ENCODE measurements at places on chromosomes 6 and 20.

DNA sequence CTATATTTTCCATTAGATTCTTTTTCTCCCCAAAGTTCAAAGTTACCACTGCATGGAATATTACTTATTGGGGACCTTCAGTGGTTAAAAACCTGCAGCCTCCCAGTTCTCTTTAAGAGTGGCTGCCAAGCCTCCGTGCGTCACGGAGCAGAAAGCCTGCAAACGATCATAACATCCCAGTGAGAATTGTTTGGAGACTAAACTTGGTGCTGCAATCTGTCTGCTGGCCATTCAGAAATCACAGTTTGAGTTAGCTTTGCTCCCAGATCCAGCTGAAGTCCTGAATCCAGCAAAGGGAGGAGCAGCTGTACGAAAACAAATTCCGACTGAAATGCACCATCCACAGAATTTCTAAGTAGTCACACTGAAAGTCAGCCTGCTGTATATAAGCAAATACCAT, 213.5 kb upstream of the PDE10A start:
- DNase-seq, result no peak

DNA sequence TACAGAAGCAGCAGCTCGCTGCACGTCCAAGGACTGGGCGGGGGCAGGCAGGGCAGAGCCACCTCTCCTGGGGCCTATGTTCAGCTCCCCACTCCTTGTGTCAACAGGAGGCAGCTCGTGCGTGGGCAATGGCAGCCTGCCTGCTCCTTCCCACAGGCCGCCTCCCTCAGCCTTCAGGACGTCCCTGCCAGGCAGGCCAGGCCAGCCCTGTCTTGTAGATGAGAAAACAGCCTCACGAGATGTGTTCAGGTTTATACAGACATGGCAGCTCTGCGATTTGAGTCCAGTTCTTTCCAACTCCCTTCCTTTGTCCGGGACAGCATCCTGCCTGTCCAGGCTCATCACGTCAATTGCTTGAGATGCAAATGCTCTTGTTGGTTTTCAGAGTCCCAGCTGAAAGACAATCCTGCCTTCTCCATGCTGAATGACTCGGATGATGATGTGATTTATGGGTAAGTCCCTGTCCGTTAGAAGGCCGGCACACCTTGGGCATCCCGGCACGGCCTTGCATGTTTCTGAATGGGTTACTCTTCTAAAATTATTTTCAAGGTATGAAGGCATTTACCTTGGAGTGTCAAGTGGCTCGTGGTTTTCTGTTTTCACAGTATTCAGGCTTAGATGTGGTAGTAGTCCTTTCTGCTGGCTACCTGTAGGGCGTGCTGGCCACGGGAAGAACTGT, 13.5 kb downstream of the DYNLT1 start:
- DNase-seq, result no peak

DNA sequence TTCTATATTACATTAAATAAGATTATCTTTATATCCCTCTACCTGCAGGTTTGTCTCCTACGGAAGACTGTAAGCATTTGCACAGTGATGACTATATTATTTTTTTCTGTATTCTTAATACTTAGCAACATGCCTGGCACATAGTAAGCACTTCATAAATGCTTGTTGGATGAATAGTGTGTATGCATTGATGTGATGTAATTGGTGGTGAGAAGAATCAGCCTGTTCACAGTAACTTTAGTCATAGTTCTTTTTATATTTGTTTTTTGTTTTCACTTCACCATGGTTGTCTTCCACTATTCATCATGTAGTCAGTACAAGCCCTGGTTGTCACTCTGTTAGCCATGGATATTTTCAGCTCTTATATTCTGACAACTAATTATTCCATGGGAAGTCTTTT, 184.0 kb upstream of the FLRT3 start:
- DNase-seq, result no peak

DNA sequence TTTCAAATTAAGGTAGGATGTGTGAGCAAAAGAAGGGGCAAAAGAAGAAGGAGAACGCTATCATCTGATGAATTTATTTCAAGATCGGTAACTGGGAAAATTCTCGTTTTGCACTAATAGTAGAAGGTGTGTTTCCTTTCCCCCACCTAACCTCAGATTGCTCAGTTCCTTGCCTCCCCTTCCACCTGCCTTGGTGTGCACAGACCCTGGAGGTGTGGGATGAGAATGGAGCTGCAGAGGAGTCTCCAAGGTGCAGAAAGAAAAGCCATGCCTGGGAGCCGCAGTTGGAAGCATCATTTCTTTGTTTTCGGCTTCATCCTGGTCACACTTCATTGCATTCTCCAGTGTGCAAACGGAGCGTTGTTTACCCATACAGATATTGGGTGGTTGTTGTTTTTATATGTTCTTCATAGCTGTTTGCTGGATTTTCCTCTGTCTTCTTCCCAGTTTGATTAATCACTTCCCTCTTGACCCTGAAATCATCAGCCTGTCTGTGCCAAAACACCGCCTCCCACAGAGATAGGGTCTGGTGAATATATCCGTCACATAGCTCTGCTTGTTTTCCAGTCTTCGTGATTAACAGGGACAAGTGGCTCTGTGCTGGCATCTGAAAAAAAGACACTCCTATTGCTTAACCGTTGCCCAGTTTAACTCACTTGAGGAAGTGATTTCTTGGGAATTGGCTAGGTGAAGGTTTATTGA, 40.2 kb upstream of the NEDD9 start:
- no peak for DNase-seq

DNA sequence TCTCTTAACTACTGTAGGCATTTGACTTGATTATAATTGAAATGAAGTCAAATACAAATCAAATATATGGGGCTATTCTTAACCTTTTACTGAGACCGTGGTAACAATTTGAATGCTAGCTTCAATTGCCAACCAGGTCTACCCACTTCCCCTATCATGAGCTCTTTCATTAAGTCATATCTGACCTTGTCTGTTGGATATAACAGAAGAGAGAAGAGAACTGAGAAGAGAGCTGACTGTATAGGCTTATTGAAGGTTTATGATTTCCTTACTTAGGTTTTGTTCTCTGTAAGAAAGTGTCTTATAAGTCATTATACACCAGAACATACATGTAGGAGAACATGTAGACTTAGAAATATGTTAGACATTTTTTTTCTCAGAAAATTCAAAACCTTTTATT, 549.4 kb downstream of the COL12A1 start:
- no peak for DNase-seq

DNA sequence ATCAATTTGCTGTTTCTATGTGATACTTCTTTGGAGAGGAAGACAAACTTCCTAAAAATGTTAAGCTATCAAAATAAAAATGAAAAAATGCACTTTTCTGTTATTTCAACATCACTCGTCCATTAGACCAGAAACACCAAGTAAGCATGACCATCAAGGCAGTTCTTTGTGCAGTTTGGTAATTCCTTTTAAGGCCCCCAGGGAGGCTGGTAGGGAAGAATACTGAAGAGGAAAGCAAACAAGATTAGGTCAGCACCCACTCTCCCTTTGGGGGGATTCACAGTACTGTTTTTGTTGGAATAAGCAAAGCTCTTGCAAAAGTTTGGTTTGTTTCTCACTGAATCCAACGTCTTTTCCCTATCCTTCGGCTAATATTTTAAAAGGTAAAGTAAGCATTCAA, 206.8 kb upstream of the SLC35B3 start:
- no peak for DNase-seq

- no peak for DNase-seq
These were observed 123.2 kb upstream of the VGLL2 start for GRCh38 chr6:117142142-117142541.

- DNase-seq, result no peak
These were observed 11.4 kb upstream of the SNX9 start for GRCh38 chr6:157811476-157812173.

DNA sequence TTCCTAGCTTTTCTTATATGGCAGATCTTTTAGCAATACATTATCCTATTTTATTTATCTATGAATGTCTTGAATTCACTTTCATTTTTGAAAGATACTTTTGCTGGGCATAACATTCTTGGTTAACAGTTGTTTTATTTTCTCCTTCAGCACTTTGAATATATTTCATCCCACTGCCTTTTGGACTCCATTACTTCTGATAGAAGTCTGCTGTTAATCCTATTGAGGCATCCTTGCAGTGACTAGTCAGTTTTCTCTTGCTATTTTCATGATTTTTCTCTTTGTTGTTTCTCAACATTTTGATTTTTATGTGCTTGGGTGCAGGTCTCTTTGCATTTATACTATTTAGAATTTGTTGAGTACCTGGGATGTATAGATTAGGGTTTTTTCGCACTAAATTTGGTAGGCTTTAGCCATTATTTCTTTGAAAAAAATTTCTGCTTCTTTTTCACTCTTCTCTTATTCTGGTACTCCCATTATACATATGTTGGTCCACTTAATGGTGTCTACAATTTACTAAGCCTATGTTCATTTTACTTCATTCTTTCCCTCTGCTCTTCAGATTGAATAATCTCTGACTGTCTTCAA, 53.2 kb downstream of the PHACTR3 start:
- no peak for DNase-seq

- DNase-seq, result no peak
These were observed 50.0 kb downstream of the SYNJ2 start for GRCh38 chr6:158031381-158032353.

DNA sequence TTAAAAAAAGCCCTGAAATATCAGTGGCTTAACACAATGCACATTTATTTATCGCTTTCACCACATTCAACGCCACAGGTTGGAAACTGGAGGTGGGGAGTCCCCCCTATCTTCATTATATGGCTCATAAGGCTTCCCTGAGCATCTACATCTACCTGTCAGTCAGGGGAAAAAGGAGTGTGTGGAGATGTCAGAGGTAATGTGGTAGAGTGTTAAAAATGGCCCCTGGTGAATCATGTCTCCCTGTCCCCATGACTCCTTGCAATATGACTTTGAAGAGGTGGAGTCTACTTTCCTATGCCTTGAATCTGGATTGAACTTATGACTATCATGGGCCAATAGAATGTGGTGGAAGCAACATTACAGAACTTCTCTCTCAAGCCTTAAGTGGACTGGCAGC, 65.5 kb upstream of the BTBD3 start:
- no peak for DNase-seq

- DNase-seq, result no peak
These were observed 19.3 kb downstream of the BCAS1 start for GRCh38 chr20:54051068-54051467.

- DNase-seq, result peak; percentile 34
These were observed 43.9 kb upstream of the NOL4L start for GRCh38 chr20:32628960-32629530.

DNA sequence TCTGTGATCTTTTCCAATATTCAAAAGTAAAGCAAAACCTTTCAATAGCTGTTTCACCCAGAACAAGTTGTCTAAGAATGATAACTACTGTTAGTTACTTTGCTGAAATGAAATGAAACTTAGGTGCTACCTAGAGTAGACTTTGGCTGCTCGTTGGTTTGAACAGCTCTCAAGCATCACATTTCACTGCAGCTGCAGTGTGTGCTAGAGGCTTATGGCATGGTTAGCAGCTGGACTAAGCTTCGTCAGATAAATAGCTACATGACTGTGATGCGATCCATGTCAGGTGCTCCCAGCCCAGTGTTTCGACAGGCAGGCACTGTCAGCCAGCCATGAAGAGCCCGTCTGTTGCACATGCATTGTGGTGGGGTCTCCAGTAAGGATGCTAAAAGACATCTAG, 201.1 kb downstream of the TFAP2B start:
- no peak for DNase-seq

DNA sequence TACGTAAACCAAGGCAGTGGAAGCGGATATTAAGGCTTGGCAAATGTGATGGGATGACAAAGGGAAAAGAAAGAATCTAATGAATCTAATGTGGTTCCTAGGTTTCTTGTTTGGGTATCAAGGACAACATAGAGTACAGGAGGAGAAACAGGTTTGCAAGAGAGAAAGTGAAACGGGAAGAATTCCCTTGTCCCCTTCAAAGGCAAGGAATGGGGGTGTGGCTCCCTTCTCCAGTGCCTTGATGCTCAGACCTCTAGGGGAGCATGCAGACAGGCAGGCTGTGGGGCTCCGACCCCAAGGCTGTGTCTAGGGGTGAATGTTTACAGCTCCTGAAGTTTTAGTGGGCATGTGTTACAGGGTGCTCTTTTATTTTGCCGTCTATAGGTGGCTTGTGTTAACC, 317.5 kb upstream of the HSF2 start:
- DNase-seq, result no peak

DNA sequence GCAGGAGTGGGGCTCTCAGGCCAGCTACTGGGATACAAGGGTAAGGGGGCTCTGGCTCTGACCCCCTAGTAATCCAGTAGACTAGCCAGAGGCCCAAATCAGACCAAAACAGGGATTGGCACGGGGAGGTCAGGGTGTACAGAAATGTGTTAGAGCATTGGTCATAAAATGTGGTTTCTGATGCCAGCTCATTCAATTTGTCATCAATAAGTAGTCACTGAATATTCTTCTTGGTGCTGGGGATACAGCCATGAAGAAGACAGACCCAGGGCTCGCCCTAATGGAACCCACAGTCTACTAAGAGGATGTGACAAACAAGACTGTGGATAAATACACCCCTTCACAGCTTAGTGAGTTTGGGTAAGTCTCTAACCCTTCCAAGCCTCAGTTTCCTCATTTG, 11.1 kb downstream of the MAP1LC3A start:
- no peak for DNase-seq

- DNase-seq, result no peak
These were observed 24.6 kb downstream of the DST start for GRCh38 chr6:56618050-56618449.

DNA sequence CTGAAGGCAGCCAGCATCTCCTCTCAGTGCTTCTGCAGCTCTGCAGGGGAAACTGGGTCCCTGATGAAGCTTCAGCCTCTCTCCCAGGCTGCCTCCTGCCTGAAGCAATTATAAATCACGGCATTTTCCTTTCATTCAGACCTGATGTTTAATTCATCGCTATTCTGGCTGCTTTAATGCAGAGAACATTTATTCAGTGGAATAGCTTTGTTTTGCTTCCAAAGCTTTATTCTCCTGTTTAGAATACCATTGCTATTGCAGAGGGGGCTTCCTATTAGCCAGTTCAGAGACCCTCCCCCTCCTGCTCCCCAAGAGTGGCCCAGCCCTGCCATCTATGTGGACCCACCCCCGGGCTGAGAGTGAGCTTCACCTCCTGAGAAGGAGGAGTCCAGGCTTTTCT, 255.6 kb downstream of the LRFN2 start:
- DNase-seq, result no peak

DNA sequence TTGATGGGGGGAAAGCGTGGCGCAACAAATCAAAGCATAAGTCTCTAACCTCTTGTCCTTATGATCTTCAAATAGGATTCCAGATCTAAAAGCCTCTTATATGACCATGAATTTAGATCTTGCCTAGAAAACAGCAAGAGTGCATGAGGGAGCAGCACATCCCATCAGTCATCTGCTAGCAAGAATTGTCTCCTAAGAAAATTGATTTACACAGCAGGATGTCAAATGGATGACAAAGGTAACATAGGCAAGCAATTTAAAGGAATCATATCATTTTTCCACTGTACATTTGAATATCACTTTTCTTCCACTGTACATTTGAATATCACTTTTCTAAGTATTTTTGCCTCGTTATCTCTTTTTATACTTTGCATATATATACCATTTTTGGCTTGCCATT, 7.5 kb upstream of the MYLIP start:
- no peak for DNase-seq

GRCh38 chr6:63563235-63563634, 9.0 kb upstream of the LOC128125822 start:
- DNase-seq, result no peak

GRCh38 chr6:129662406-129662766, 47.6 kb downstream of the ARHGAP18 start:
- DNase-seq, result no peak

GRCh38 chr6:93416571-93417420, 2.6 kb downstream of the EPHA7 start:
- no peak for DNase-seq

Data from HepG2 (cell line).